ENCODE measurements at places on chromosomes 11 and 22.

GRCh38 chr11:117876341-117877119 is at the start of gene FXYD6:
FXYD6 (minus strand) TSS chr11:117876658; CDS start chr11:117842776, 33,882 bp downstream.
- DNase-seq, result no peak

DNA sequence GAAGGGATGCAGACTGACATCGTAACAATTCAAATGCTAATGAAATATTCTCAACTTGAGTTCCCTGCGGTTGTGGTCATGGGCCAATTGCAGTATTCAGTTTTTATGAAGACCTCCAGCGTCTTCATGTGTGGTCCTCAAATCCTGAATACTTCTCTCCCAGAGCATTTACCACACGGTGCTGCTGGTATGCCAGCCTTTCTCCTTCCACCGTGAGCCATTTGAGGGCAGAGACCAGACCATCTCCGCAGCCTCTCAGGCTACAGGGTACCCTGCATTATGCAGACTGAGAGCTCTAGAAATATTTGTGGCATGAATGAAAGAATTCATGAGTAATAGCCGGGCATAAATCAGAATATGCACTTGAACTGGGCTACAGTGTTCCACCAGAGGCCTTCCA is 289.7 kb downstream of the ST3GAL4 start:
- no peak for DNase-seq

GRCh38 chr11:86978756-86979608 is 23.8 kb upstream of the FZD4 start:
- DNase-seq, result peak; percentile 36

- DNase-seq, result no peak
Measured at GRCh38 chr11:27420722-27421572, 51.6 kb downstream of the LGR4 start.

DNA sequence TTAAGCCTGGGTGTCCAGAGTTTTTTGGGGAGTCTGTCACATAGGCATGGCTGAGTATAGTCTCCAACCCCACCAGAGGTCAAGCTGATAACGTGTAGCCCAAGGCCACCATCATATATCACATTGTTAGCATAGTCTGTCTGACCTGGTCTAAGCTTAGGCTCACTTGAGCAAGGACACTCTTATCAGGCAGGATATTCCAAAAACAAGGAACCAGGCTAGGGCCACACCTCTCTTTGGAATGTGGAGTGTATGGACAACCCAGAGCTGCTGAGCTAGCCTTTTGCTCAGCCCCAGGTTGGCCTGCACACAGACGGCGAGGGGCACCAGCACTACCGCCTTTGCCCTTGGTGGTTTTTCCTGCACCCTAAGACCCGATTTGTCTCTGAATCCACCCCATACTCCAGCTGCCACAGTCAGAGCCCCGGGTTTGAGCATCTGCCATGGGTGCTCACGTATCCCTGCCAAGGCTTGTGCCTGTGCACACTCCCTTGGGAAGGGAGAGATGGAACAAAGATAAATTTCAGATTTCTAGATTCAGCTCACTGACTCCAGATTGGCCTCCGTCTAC is 7.2 kb downstream of the SNAP29 start:
- no peak for DNase-seq

DNA sequence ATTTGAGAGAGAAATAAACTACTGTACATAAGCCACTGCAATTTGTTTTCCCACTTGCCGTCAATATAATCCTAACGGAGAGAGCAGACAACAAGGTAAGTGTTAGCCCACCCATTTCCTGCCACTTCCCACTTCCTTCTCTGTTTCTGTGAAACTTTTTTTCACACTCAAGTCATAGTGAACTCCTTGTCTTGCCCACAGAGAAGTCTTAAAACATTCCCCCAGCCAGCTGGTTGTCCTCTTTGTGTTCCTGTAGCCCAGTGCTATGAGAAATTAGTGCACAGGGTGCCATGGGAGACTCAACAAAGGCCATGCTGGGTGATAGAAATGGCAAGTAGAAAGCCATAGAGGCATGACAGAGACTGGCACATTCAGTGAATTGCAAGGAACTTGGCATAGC is 208.6 kb downstream of the BLID start:
- no peak for DNase-seq

- no peak for DNase-seq
Measured at GRCh38 chr22:47407461-47408025, 645.1 kb downstream of the TBC1D22A start.

GRCh38 chr22:35155403-35156025 is 89.6 kb downstream of the ISX start:
- no peak for DNase-seq

GRCh38 chr11:119155733-119156492 is 7.1 kb downstream of the ABCG4 start:
- DNase-seq, result no peak

DNA sequence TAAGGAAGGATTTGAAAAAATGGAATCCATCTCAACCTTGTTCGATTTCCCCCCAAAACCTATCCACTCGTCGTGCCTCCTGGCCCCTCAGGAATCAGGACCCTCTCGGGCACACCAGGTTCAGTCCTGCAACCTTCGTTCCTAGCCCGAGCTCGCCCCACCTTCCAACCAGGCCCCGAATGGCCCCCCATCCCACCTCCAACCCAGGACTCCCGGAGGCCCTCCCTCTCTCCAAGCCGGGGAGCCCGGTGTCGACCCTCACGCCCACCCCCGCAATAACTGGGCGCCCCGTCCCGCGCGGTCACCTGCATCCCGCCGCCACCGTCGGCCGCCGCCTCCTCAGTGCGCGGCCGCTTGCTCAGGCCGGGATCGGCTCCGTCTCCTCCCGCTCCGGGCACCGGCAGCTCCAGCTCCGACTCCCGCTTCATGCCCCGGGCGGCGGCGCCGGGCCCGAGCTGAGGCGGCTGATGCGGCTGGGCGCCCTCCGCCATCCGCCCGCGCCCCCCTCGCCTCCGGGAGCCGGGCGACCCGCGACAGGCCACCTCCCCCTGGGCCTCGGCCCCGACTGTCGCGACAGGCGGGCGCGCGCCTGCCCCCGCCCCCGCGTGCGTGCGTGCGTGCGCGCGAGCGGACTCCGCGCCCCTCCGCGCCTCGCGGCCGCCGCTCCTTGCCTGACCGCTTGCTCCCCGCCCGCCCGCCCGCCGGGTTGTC is 534 bp downstream of the RBFOX2 start:
- peak; percentile 34 for DNase-seq

- DNase-seq, result no peak
Measured at GRCh38 chr22:41226723-41227655, 13.7 kb downstream of the CHADL start.

- no peak for DNase-seq
Measured at GRCh38 chr11:15858881-15859280, 497.5 kb downstream of the SOX6 start.

GRCh38 chr22:30334646-30335045 is 7.9 kb upstream of the TBC1D10A start:
- DNase-seq, result no peak
